ENCODE measurements at places on chromosomes 2 and 18.

GRCh38 chr2:28101892-28102291, 211.4 kb downstream of the BABAM2 start:
- DNase-seq = no peak

DNA sequence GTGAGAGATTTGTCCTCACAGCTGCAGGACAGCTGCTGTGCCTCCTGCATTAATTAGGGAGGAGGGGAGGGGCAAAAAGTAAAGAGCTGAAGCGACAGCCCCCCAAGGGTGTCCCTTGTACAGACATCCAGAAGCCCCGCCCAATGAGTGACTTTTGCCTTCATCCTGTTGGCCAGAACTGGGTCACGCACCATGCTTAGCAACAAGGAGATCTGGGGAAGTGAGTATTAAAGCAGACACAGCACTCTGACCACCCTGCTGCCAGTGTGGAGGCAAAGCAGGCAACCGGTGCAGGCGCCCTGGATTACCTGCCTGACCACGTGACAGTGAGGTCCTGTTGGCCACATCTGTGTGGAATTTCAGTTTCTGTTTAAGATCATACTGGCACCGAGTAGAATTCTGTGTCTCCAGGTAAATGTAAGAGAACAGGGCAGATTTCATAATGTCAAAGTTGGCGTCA, 21.5 kb upstream of the BIN1 start:
- DNase-seq = no peak

DNA sequence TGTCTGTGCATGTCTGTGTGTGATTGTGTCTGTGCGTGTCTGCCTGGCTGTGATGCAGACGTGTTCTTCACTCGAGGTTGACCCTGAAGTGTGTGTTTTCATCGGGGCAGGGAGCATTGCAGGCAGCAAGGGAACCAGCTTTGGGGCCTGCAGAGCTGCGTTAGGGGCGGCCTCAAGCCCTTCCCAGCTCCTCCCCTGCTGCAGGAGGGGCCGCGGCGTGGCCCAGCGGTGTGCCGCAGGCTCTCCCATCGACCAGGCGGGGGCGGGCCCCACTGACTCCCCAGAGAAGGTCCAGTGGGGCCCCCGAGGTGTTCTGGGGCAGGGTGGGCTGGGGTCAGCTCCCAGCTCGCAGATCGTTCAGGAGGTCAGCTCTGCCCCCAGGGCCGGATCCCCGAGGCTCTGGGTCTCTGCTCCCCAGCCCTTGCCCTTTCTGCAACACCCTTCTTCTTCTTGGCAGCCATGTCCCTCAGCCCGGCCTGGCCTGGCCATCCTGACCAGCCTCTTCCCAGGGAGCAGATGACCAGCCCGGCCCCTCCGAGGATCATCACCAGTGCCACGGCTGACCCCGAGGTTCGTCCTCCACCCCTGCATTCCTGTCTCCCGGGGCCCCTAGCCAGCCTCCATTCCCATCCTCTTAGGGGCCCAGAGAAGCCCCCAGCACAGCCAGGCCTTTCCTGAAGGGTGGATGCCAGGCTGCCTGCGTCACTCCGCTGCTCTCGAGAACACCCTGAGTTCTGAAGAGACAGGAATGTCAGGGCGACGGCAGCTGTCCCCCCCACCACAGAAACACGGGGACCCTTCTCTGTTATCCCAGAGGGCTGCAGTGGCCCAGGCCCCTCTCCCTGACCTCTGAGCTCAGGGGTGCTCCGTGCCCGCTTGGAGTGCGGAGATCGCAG, 11.1 kb upstream of the KLHL30 start:
- DNase-seq = no peak

DNA sequence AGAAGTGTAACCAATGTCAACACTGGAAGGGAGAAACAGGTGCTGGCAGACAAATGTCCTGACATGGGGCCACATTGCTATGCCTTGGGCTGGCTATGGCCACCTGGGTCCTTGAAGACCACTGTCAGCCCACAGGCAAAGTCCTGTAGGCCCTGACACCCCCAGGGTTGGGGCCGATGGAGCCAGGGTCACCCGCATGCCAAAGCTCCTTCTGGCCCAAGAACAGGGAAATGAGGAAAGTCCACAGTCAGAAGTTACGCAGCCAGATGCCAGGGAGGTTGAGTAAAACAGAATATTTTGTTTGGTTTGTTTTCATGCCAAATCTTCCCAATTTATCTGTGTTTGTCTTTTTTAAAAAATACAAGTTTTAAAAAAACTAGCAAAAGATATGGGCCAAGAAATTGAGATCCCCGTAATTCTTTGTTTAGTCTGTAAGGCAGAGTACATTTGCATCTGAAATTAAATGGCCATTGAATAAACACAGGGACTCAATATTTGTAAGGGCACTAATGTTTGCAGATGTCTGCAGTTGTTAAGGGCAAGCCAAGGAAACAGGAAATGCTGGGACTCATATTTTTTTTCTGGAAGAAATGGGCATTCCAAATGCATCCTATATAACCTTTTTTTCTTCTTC, 186.4 kb downstream of the FAM210A start:
- DNase-seq = peak; percentile 27

DNA sequence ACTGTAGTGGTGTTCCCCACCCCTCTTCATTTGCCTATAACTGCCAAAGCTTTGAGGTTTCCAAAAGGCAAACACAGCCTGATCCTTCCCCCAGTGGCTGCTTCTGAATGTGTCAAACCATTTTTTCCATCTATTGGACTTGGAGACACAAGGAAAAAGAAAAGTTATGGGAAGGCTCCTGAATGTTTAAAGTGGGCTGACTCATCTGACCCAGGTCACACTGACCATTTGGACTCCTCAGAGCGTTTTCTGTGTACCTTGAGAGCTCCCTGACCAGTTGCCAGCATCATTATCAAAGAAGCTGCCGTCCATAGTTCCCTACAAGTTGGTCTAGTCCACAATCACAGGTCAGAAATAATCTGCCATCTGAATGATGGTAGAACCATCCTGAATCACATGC, 123.4 kb upstream of the COL3A1 start:
- no peak for DNase-seq

DNA sequence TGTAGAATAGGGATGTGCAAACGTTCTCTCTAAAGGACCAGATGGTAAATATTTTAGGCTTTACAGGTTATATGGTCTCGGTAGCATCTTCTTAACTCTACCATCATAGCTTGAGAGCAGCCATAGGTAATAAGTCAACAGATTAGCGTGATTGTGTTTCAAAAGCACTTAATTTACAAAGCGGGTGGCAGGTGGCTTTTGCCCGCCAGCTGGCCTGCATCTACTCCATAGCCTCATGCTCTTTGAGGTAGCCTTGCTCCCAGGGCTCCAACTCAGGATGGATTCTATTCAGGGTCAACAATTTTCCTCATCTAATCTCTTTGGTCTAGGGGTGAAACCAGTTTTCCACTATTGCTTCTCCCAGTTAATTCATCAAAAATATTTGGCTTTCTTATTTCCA, 5.0 kb upstream of the ATP9B start:
- DNase-seq = no peak

GRCh38 chr2:170009209-170009608, 168.7 kb upstream of the MYO3B start:
- DNase-seq = no peak

- DNase-seq = no peak
Observed at GRCh38 chr2:223692191-223692947, 90.2 kb upstream of the SCG2 start.

DNA sequence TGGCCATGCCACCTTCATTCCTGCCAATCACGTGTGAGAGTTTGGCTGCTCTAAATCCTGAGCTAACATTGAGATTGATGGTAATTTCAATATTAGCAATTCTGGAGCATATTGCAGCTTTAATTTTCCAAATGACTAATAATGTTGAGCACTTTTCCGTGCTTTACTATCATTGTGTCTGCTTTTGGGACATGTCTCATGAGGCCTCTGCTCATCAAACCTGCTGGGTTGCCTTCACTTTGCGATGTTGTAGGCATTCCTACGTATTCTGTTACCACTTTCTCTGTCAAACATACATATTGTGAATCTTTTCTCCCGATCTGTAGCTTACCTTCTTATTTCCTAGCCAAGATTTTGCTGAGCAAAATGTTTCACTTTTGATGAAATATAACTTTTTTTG, 466.6 kb downstream of the GALR1 start:
- DNase-seq = no peak
